ENCODE measurements at places on chromosomes 2 and 18.
A peak's percentile ranks its signal among the peaks of the same experiment; 100 is the strongest.

DNA sequence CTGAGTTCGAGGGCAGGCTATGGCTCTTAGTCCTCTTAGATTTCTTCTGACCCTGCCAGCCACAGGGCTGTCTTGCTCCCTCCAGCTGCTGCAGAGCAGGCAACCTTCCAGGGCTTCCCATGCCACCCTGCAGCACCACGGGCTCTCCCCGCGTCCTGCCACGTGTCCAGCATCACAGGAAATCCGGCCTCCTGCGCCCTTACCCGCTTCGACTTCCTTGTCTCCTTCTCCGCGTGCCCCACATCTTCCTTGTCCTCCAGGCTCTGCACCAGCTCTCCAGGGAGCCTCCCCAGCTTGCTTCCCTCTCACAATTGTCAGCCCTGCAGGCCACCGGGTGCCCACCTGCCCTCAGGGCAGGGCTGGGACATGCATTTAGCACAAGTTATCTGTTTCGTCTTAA is 253.5 kb downstream of the DCDC2C start:
- no peak for DNase-seq

DNA sequence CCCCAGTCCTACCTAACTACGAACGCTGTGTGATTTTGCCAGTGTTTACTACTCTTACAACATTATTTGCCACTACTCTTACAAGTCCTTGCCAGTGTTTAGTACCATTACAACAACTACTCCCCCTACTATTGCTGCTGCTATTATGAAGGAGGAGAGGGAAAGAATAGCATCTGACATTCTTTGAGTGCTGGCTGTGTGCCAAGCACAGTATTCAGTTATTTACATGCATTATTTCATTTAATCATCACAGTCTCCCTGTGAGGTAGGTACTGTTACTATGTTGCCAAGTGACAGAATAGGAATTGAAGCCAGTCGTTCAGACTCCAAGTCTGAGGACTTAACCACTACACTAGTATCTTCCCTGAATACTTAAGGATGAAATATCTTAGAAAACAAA is 185.9 kb upstream of the FOSL2 start:
- DNase-seq, result no peak

- DNase-seq, result no peak
Observed at GRCh38 chr18:12098374-12098773, 4.7 kb downstream of the ANKRD62 start.

DNA sequence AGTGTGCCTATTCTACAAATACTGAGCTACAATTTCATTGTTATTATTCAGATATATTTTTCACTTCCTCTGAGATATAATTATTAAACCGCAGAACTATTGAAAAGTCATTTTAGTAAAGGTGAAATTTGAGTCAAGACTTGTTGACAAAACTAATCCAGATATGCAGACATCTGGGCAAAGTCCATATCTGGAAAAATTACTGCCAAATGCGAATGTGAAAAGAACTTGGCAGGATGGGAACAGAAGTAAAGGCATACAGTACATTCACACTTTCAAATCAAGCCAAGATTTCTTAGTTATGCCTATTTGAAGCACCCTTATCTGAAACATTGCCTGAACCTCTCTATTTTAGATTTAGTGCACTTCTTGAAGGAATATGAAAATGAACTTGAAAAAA is 923.6 kb downstream of the CCDC85A start:
- DNase-seq, result no peak

- no peak for DNase-seq
Observed at GRCh38 chr2:144546933-144547332, 27.0 kb upstream of the ZEB2 start.

GRCh38 chr2:221762496-221762895 is 190.4 kb upstream of the EPHA4 start:
- no peak for DNase-seq

DNA sequence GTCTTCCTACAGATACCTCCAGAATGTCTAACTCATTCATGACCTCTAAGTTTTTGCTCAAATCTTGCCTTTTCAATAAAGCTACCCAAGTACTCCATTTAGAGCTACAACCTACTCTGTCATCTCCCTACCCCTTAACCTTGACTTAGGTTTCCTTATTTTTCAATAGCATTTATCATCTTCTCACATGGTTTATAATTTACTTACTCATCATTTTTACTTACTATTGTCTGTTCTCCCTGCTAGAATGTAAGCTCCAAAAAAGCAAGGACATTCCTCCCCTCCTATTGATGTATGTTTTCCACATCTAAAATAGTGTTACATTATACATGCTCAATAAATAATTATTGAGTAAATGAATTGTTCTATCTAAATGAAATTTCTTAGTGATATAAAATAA is 3.1 kb upstream of the GCA start:
- DNase-seq, result no peak

DNA sequence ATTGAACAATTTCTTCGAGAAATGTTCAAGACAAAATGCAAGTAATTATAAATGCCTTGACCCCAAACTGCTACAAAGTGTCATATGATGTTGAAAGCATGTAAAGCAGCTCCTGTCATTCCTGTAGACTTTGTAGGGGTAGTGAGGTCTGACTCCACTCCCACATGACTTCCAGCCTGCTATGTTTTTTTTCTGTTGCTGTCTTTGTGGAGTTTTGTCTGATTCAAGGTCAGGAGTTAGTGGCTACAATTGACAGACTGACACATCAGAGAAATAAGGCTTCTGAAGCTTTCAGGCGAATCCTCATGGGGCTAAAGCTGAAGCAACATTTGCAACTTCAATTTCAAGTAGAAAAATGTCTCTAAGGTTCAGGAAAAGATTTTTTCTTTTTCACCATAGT is 63.9 kb upstream of the CCDC195 start:
- no peak for DNase-seq

DNA sequence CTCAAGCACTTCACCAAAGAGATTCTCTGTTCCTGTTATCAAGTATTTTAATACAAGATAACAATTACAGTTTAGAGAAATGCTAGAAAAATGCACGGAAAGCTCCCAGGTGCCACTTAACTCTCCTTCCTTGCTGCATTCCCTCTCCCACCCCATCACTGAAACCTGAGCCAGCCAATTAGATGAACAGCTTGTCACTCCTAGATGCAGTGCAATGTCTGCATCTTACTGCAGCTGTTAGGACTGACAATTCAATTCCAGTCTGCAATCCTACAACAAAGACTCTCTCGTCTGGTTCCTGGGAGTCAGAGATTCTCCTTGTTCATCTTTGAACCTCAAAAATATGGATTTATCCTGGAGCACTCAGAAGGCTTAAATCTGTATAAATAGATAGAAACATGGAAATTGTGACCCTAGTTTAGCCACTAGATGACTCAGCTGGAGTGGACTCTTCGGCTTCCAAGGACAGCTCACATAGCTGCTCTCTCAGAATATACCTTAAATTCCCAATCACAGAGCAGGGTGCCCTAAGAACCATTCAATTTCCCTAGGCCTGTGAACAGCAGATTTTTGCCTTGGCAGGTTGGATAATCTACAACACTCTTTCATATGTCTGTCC is 311.1 kb downstream of the NRXN1 start:
- DNase-seq, result no peak

DNA sequence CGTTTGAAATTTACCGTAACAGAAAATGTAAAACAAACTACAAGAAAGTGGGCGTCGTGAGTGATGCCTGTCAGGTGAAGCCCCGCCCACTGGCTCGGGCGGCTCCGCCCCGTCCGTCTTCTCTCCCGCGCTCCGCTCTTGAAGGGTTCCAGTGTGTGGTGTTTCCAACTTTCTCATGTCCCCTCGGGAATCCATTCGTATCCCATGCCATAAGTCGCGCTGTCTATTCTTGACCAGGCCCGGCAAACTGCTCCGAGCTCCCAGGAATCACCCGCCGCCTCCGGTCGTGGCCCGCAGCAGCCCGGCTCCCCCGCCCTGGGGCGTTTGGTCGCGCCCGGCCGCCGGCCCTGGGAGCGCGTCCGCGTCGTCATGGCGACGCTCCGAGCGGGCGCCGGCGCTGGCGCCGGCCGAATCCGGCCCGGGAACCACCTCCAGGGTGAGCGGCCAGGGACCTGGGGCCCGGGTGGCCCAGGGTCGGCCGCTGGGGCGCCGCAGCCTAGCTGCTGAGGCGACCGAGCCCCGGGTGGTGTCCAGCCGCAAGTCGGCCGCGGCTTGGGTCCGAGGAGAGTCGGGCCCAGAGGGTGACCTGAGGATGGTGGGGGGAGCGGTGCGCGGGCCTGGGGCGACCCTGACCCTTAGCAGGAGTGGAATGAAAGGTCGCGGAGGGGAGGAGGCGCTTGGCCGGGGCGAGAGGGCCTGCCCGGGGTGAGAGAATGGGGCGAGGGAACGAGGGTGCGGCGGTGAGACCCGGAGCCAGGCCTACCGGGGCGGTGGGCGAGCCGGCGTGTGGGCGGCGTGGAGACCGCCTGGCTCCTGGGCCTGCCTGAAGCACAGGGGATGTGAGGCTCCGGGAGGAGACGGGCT is at the start of gene CFAP221:
Gene CFAP221, plus strand, starts transcription at position 375 of the 864 bp plus-strand sequence. CDS start 1,683 bp downstream, outside the sequence.
- peak; percentile 7 for DNase-seq

DNA sequence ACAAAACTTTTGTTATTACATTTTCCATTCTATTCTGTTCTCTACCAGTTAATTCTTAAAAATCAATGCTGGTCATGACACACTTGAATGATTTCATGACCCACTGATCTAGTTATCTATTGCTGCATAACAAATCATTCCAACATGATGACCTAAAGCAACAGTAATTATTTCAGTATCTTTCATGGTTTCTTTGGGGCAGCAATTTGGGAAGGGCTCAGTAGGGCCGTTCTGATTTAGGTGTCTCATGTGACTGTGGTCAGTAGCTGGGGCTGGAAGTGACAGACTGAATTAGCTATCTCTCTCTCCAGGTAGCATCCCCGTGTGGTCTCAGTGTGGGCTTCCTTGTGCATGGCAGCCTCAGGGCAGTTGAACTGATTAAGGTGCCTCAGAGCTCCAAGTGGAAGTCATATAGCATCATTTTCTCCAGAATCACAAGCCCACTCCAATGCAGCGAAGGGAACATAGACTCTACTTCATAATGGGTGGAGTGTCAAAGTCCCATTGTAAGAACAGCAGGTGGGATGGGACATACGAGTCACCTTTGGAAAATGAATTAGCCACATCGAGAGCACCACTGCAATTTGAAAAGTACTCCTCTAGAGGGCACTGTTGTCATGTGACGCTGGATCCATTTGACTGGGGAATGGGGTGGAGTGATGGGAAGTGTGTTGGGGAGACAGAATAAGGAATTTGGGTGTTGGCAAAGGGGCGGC is 39.1 kb upstream of the FAM136A start:
- DNase-seq, result peak; percentile 32

DNA sequence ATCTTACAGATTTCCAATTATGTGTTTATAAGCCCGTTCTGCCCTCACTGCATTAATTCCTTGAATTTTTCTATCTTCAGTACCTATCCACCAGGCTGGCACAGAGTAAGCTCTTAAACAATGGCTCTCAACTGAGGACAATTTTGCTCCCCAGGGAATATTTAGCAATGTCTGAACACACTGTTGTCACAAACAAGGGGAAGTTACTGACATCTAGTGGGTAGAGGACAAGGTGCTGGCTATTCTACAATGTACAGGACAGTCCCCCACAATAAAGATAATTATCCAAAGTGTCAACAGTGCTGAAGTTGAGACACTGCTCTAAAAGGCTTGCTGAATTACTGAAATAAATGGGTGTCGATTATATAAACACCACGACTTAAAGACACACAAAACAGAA is 5.0 kb downstream of the NDUFS1 start:
- no peak for DNase-seq

DNA sequence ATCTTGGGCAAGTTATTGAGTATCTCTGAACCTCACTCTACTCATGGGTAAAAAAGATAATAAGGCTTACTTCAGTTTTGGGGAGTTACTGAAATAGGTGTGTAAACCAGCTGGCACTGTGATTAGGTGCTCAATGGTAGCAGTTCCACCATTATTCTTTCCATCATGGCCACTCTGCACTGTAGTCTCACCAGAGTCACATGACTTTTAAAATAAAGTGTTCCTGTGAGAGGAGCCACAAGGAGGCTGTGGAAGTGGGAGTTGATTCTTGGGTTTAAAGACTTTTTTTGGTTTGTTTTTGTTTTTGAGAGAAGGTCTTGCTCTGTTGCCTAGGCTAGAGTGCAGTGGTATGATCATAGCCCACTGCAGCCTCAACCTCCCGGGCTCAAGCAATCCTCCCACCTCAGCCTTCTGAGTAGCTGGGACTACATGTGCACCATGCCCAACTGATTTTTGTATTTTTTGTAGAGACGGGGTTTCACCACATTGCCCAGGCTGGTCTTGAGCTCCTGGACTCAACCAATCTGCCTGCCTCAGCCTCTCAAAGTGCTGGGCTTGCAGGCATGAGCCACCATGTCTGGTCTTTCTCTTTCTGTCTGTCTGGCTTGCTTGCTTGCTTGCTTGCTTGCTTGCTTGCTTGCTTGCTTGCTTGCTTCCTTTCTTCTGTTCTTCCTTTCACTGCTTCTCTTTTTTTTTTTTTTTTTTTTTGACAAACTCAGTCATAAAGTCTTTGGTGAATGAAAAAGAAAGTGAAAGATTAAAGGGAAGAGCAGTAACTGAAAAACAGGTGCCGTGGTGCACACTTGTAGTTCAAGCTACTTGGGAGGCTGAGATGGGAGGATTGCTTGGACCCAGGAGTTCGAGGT is 21.2 kb upstream of the ACVR1 start:
- DNase-seq, result peak; percentile 9

- DNase-seq, result no peak
Observed at GRCh38 chr2:176424746-176425145, 155.5 kb downstream of the MTX2 start.

DNA sequence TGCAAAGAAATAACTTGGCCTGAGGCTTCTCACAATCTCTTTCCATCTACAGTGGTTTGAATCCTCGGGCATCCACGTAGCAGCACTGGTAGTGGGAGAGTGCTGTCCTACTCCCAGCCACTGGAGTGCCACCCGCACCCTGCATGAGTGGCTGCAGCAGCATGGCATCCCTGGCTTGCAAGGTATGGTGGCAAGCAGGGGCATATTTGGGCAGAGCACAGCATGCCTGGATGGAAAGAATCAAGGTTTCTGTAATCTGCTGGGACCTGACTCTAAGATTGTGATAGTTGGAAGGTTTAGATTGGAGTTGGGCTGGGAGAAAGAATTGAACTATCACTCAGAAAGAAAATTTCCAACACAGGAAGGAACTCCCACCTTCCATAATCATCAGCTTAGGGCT is 4.0 kb downstream of the CAD start:
- no peak for DNase-seq

DNA sequence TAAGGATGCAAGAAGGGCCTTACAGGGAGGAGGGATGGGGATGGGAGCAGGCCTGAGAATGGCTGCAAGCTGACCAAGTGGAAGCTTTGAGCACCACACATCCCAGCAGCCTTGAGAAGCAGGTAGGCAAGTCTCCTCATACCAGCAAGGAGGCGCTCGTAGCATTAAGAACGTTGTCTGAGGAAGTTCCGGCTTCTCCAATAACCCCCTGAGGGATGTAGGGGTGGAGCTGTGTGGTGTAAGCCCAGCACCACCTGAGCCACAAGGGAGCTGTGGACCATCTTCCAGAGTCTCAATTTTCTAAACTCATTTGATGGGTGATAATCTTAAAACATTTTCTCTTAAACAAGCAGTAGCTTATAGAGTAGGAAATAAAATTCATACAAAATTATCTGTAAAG is 50.6 kb downstream of the ST3GAL5 start:
- DNase-seq, result no peak
